A549 (cell line): ENCODE measurements at places on chromosomes 11 and 22. TPM values are rescaled to one million over a fixed set of nuclear protein-coding genes. Genes with fewer than 3 reads are reported as not detected.

KCNE3 gene
- 0.20 to 0.34 TPM (median 0.23 TPM) in 3 replicates for polyA plus RNA-seq

KCNK4 gene
- polyA plus RNA-seq: 0.12 to 0.28 TPM (median 0.17 TPM) in 3 replicates

TSPAN18 gene
- 4.5 to 5.8 TPM (median 4.8 TPM) in 3 replicates for polyA plus RNA-seq

THY1 gene
- polyA plus RNA-seq: 16.5 to 29.4 TPM (median 19.9 TPM) in 3 replicates

ZBTB16 gene
- polyA plus RNA-seq: not detected in 3 replicates

GDPD4 gene
- not detected in 3 replicates for polyA plus RNA-seq

KRTAP5-3 gene
- not detected in 3 replicates for polyA plus RNA-seq

SLC37A4 gene
- 12.7 to 15.5 TPM (median 14.0 TPM) in 3 replicates for polyA plus RNA-seq

SLC35F2 gene
- 32.4 to 33.6 TPM (median 32.8 TPM) in 3 replicates for polyA plus RNA-seq

MUC2 gene
- polyA plus RNA-seq: 0.03 TPM in 3 replicates
